Subcutaneous adipose tissue (tissue), 4 donors: ENCODE measurements at places on chromosomes 2 and 18. TPM values are rescaled to one million over a fixed set of nuclear protein-coding genes. Genes with fewer than 3 reads are reported as not detected.

The POMC gene
- 6.0 TPM for total RNA-seq

The STON1 gene
- 113 TPM for total RNA-seq

The FKBP1B gene
- 8.7 TPM for total RNA-seq

The LONRF2 gene
- total RNA-seq, result 1.3 TPM

The SLC38A11 gene
- 2.2 TPM for total RNA-seq

The TBR1 gene
- not detected for total RNA-seq

The TMEM18 gene
- 11.9 TPM for total RNA-seq

The SKA1 gene
- total RNA-seq, result 0.68 TPM

The PLCD4 gene
- 2.6 TPM for total RNA-seq

The CCDC121 gene
- total RNA-seq, result 2.5 TPM

The SGPP2 gene
- not detected for total RNA-seq

The GPR75 gene
- 2.4 TPM for total RNA-seq

The NIF3L1 gene
- 10.8 TPM for total RNA-seq

The CYP27A1 gene
- total RNA-seq, result 206 TPM

The RAB6C gene
- total RNA-seq, result not detected

The HRH4 gene
- not detected for total RNA-seq

The M1AP gene
- 1.3 TPM for total RNA-seq

The C2orf66 gene
- total RNA-seq, result not detected

The TDRD15 gene
- total RNA-seq, result 1.6 TPM

The RGPD4 gene
- total RNA-seq, result not detected

The PDE11A gene
- total RNA-seq, result 1.1 TPM

The MYOM1 gene
- total RNA-seq, result 4.1 TPM

The MDH1B gene
- total RNA-seq, result 0.17 TPM

The ZSCAN30 gene
- total RNA-seq, result 18.0 TPM

The MAPRE3 gene
- 13.0 TPM for total RNA-seq

The DOCK10 gene
- total RNA-seq, result 22.7 TPM

The TNFAIP6 gene
- total RNA-seq, result 0.57 TPM

The COL5A2 gene
- total RNA-seq, result 61.8 TPM

The APLF gene
- total RNA-seq, result 10.8 TPM

The CREG2 gene
- total RNA-seq, result not detected

The MAP3K20 gene
- 43.0 TPM for total RNA-seq

The HNRNPLL gene
- total RNA-seq, result 59.0 TPM

The GATA6 gene
- total RNA-seq, result 2.8 TPM

The TFPI gene
- total RNA-seq, result 68.9 TPM

The ANKRD23 gene
- total RNA-seq, result 4.3 TPM

The ABCG8 gene
- total RNA-seq, result not detected

The RETREG2 gene
- total RNA-seq, result 63.9 TPM

The OSGEPL1 gene
- 8.7 TPM for total RNA-seq

The SERPINB2 gene
- 0.51 TPM for total RNA-seq

The NBEAL1 gene
- 45.0 TPM for total RNA-seq

The COLEC11 gene
- 9.8 TPM for total RNA-seq

The PCARE gene
- total RNA-seq, result not detected

The EVX2 gene
- not detected for total RNA-seq

The SLC8A1 gene
- 32.5 TPM for total RNA-seq

The ASAP2 gene
- 31.3 TPM for total RNA-seq

The CTNNA2 gene
- total RNA-seq, result not detected

The PRKAG3 gene
- total RNA-seq, result not detected
